ENCODE measurements at places on chromosomes 7 and 10. TPM values are rescaled to one million over a fixed set of nuclear protein-coding genes. Genes with fewer than 3 reads are reported as not detected.

CDH23 gene
- 0.11 TPM for total RNA-seq

SORCS1 gene
- total RNA-seq: not detected

GHRHR gene
- total RNA-seq: not detected

CDHR1 gene
- 8.8 TPM for total RNA-seq

ZPBP gene
- total RNA-seq: not detected

CLRN3 gene
- not detected for total RNA-seq

SPDYE9 gene
- 0.17 TPM for total RNA-seq

CALHM3 gene
- not detected for total RNA-seq

CASP2 gene
- total RNA-seq: 43.5 TPM

PRXL2A gene
- 34.3 TPM for total RNA-seq

MICU1 gene
- 38.3 TPM for total RNA-seq

PPP1R3A gene
- total RNA-seq: not detected
